Right renal pelvis (tissue), 4 donors: ENCODE measurements at places on chromosomes 3 and 15.

DNA sequence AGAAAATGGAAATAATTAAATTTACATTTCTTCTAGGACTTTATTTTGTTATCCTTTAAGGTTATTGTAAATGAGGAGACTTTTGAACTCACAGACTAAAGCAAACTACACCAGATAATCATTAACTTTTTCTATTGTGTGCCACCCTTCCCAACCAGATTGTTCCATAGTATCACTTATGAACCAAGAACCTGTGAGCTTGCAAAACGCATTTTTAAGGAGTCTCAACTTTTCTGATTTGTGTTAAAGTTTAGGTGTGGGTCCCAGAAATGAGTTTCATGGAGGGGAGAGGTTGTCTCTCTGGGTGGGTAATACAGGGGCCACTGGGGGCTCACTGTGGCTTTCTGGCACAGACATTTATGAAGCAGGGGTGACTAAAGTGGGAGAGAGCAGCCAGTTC, 75.7 kb downstream of the IGF1R start:
- no peak for DNase-seq

GRCh38 chr3:159923336-159923735, 65.3 kb upstream of the IL12A start:
- no peak for DNase-seq

GRCh38 chr3:144487011-144487410, 515.4 kb downstream of the DIPK2A start:
- DNase-seq, result no peak

DNA sequence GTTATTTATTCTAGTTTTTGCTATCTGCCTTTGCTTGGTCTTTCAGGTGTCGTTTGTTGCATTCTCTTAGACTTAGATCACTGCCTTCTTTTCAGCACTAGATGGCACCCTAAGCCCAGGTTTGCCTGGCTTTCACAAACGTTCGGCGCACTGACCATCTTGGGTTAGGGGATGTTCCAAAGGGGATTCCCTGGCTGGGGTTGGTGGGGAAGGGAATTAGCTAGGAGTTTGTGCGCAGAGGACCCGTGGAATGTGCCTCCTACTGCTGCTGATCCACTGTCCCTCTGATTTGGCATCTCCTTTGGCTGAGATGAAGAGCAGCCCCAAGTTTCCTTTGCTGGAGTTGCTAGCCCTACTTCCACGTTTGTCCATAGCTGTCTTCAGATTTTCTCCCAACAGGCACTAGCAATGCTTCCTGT, 33.9 kb downstream of the PFN2 start:
- DNase-seq, result peak; percentile 58

- no peak for DNase-seq
Measured at GRCh38 chr3:69033470-69033869, 18.7 kb downstream of the TMF1 start.
